ENCODE measurements at places on chromosomes 7 and 10.

GRCh38 chr10:69549959-69550358 is 23.3 kb downstream of the NEUROG3 start:
- no peak for DNase-seq

GRCh38 chr7:69907720-69908119 is 309.4 kb downstream of the AUTS2 start:
- no peak for DNase-seq

DNA sequence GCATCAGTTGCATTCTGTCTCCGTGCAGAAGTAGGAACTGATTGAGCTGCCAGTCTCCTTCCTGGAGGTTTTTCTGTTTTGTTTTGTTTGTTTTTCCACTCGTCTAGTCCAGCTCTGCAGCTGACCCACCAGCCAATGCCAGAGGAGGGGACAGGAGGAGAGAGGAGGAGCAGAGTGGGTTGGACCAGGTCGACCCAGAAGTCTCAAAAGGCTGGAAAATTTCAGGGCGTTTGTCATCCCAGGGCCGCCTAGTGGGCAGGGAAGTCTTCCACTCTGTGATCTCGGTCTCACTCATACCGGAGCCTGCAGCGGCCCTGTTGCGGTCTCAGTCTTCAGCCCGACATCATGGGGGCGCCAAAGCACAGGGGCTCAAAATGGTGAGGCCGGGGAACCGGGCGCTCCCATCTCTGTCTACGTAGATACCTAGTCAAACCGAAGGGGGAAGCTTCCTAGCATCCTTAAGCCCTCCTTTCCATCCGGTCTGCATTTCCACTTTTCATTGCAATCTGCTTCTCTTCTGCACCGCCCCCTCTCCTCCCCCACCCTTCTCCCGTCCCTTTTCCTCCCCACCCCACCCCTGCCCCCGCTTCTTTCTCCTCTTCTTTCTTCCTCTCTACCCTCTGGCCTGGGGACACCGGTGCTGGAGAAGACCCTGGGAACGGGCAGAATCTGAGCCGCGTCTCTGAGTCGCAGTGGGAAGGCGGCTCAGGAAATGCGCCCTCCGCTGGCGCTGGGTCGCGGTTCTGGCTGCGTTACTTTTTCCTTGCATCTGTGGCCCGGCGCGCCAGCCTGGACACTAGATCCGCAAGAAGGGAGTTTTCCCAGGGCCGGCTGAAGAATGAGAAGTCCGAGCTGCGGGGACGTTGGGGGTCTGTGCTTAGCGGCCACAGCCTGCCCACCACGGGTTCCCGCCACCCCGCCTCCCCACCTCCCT is 16.2 kb upstream of the PAX2 start:
- peak; percentile 48 for DNase-seq

- no peak for DNase-seq
Measured at GRCh38 chr7:81005254-81005653, 86.4 kb upstream of the SEMA3C start.

GRCh38 chr7:86733783-86734182 is 90.1 kb downstream of the GRM3 start:
- DNase-seq = peak; percentile 29

DNA sequence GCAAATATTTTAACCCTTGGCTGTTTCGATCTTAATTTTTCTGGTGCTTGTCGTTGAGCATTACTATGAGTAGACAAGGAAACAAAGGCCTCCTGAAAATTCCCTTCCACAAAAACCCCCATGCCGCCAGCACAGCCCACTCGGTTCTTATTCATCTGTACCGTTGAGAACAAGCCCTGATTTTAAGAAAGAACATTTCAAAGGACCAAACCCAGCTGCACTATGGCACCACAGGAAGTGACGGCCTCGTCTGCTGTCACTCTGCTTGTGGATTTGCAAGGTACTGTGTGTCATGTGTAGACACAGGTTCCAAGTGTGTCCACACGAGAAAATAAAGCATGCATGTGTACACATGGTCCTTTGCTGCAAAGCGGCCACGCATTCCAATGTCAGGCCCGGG is 285.2 kb downstream of the DNAJB6 start:
- no peak for DNase-seq

GRCh38 chr7:131384286-131384635 is 56.6 kb downstream of the MKLN1 start:
- DNase-seq = no peak

- DNase-seq = no peak
Measured at GRCh38 chr10:55466806-55467504, 665.9 kb upstream of the PCDH15 start.

DNA sequence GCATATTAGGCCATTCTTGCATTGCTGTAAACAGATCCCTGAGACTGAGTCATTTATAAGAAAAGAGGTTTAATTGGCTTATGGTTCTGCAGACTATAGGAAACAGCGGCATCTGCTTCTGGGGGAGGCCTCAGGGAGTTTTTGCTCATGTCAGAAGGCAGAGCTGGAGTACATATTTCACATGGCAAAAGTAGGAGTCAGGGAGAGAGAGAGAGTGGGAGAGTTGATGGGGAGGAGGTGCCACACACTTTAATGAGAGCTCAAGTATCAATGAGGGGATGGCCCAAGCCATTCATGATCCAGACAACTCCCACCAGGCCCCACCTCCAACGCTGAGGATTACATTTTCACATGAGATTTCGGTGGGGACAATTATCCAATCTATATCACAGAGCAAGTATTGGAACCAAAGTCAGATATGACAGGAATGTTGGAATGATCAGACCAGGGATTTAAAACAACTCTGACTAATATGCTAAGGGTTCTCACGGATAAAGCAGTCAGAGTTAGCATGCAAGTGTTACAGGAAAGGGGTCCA is 795.3 kb upstream of the CELF2 start:
- no peak for DNase-seq

DNA sequence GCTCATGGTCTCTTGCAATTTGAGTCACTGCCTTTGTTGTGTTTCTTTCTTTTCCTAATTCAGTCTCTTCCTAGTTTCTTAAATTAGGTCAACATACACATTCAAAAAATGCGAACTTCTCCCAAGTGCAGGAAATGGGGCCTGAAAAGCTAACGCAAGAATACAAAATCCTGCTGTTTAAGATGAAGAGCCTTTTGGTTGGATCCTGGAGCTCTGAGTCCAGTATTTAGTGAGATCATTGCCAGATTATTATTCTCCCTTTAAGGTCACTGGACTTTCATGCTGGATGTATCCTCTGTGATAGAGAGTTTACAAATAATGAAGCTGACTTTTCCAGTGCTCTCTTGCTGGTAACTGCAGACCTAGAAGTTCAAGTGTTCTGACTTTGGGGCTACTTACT is 401.9 kb upstream of the MKI67 start:
- DNase-seq = no peak

DNA sequence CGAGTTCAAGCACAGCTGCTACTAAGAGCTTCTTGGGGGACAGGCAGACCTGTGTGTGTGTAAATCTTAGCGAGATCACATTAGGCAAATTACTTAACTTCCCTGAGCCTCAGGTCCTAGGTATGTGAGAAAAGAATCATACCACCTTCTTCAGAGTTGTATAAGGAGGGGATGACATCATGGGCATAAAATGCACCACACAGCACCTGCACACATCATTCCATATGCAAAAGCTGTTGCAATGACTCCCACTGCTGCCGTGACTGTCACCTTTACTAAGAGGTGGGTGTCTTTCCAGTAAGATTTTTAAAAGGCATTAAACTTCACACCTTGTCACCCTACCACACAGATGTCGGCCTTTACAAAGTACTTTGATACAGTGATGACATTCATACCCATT is 146.0 kb downstream of the FANK1 start:
- no peak for DNase-seq

- peak; percentile 55 for DNase-seq
Measured at GRCh38 chr7:81516898-81517297, 252.9 kb downstream of the HGF start.

- DNase-seq = peak; percentile 48
Measured at GRCh38 chr10:125037145-125037877, 95.4 kb downstream of the ZRANB1 start.

DNA sequence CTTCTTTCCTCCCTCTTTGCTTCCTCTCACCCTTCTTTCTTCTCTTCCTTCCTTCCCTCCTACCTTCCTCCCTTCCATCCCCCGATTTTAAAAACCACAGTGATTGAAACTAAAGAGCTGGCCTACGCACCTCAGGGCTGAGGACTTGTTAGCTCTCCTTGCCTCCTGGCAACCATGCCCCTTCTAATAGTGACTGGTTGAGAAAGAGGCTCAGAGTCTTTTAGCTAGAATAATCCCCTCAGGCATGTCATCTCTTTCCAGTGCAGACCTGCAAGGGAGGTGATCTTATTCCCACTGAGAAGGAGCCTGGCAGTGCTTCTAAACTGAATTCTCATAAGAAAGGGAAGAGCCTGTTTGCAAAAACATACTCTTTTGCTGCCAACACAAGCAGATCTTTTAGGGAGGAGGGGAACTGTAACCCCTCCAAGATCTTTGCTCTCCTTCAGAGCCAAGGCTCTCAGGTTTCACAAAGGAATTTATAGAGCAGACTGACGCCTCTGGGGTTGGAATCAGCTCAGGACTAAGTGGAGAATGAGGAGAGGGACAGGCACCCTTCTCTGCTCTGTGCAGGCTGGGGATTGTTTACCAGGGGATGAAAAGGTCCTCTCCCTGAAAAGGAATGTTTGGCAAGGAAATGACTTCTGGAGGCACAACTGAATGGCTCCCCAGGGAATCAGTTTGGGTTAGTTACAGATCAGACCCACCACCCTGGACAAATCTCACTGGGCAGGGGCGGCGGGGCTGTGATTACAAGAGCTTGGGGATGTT is 9.4 kb upstream of the ANKRD1 start:
- DNase-seq = peak; percentile 84

- peak; percentile 55 for DNase-seq
Measured at GRCh38 chr10:61804414-61804813, 97.1 kb upstream of the ARID5B start.

Measured in PC-3 (cell line).